ENCODE measurements at places on chromosomes 7 and 10. TPM values are rescaled to one million over a fixed set of nuclear protein-coding genes. Genes with fewer than 3 reads are reported as not detected.

DNA sequence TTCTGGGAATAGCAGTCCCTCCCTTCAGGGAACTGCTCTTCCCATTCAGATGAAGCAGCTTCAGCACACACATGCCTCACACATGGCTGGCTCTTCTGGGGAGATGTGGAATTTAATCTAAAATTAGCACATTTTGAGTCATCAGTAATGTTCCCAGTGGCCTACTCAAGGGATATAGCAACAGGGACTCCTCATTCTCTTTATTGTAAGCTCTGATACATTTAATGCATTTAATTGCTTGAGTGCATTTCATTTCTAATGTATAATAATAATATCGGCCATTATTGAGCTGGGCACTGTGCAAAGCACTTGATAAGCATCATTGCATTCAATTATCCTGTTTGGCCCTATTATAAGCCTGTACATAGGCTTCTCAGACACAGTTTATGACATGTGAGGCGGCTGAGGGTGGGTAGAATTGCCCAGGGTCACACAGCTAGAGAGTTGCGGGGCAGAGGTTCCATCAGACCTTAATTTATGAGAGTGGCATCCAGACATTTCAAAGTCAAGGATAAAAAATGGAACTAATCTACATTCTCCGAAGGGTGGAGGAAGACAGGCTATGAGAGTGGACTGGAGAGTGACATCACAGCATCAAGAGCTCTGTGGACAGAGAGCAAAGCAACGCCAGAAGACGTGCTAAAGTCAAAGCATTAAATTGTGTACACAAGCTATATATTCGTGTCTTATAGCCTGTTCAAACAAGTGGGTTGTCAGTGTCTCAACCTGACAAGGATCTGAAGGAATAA lies 76.8 kb downstream of the LANCL2 start:
- peak; percentile 90 for DNase-seq

GRCh38 chr10:117662751-117663540 lies 120.4 kb downstream of the EMX2 start:
- DNase-seq: no peak

- DNase-seq: peak; percentile 73
These were observed at the start of gene ANXA11 for GRCh38 chr10:80205477-80206276. Gene ANXA11 (minus strand): TSS chr10:80205537. CDS start chr10:80172861, 32,676 bp downstream.

DNA sequence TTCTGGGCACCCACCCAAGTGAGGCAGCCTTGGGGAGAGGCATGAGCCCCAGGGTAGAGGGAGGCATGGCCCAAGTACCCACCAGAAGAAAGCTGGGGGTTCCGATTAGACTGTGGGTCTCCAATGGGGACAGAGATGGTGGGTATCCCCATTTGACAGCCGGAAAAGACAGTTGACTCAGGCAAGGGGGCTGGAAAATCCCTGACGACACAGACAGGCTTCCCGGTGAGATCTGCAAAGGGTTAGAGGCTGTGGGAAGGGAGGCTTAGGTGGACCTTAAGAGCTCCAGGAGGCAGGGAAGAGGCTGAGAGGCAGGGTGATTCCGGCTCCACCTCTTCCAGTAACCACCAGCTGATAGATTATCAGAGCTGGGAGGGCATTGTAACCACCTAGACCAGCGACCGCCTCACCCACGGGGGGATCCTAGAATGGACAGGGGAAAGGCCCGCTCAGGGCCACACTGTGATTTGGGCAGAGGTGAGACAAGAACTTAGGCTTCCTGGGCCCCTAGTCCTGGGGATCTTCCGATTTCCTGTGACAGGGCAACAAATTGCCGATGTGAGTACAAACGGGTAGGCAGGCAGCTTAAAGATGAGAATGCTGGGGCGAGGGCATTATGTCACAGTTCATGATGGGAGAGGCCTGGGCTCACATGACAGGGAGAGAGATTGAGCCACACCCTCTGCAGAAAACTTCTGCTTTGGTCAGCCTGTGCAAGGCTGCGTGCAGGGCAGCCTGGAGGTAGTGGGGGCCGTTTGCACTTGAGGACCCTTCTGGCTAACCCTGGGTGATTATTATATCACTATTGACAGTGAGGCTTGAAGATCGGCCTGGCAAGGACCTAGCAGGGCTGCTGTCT lies 5.4 kb downstream of the TBATA start:
- DNase-seq: no peak

DNA sequence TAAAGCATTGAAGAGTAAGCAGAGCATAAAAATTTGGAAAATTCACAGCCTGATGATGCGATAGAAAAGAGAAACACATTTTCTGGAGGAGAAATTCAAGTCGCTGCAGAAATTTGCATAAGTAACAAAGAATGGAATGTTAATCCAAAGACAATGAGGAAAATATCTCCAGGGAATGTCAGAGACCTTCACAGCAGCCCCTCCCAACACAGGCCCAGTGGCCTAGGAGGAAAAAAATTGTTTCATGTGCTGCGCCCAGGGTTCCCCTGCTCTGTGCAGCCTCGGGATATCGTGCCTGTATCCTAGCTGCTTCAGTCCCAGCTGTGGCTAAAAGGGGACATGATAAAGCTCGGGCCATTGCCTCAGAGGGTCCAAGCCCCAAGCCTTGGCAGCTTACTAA lies 206.8 kb downstream of the TPK1 start:
- DNase-seq: no peak

DNA sequence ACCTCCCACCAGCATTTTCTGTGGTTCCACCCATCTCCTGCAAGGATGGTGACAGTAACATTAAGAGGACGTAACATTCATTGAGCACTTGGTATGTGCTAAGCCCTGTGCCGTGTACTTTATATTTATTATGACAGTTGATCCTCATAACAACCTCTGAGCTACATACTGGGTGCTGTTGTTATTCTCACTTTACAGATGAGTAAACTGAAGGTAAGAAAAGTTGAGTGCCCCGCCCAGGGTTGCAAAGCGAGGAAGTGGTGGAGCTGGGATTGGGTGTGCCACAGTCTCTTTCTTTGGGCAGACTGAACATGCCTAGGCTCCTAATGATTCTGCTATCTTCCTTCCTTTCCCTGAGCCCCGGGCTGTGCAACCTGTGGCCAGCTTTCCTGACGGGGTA lies 107.4 kb downstream of the SH3PXD2A start:
- DNase-seq: no peak

TMEM213 gene
- total RNA-seq: not detected

CTAGE15 gene
- not detected for total RNA-seq
